ENCODE measurements at places on chromosomes 13 and 19.

GRCh38 chr13:77042566-77043177 is 15.7 kb upstream of the FBXL3 start:
- DNase-seq = peak; percentile 16

- no peak for DNase-seq
Observed at GRCh38 chr13:96417939-96418685, 328.2 kb downstream of the HS6ST3 start.

DNA sequence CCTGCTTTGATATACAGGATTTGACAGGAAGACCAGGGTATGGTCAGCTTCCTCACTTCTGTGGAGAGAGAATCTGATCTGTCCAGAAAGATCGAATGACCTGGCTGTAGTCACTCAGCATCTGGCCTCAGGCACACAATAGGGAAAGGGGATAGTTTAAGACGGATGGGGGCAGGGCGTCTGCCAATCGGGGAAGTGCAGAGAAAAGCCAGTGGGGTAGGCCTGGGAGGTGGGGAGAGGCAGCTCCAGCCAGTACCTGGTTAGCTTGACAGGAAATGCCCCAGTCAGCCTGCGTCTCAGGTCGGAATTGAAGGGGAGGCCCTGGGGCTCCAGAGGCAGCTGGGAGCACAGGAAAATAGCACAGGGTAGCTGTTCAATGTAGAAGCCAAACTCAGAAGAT is 12.4 kb downstream of the ZNF444 start:
- DNase-seq = no peak

GRCh38 chr13:111536075-111536642 is 215.7 kb downstream of the TEX29 start:
- DNase-seq = no peak

- DNase-seq = peak; percentile 81
Observed at GRCh38 chr19:45179072-45179891, 698 bp downstream of the BLOC1S3 start.

DNA sequence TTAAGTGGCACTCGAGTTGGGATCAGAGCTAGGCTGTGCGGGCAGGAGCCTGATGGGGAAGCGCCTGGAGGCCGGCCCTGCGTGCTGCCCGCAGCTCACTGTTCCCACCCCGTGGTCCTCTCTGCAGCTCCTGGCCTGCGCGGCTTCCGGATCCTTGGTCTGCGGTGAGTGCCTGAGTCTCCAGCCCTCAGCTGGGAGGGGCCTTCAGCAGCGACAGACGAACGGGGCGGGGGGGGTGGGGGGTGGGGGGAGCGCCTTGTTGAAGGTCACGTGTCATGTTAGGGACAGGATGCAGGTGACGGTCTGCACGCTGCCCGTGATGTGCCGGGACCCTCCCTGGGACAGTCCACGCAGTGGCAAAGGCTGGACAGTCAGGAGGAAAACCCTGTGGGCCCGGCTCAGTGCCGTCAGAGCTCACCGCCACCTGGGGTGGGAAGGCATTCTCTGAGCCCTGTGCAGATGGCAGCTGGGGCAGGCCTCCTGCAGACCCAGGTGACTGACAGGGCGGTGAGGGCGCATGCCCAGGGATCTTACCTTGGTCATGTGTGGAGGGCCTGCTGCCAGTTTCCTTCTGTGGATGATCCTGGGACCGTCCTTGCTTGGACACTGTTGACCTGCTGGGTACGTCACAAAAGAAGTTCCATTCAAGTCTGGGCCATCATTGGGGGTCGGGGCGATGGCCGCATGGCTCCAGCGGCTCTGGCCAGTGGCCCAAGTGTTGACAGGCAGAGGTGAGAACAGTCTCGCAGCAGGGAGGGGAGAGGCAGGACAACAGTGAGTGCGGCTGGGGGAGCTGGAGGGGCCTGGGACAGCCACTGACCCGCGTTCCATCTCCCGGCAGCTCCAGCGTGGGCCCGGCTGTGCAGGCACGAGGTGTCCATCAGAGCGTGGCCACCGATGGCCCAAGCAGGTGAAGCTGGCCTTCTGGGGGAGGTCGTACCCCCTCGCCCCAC is 4.3 kb downstream of the NDUFS7 start:
- no peak for DNase-seq

GRCh38 chr13:110306960-110307766 is at the start of the genes COL4A1 and COL4A2:
Gene COL4A1, minus strand, starts transcription at chr13:110307157. Its CDS starts 130 bp downstream, at chr13:110307027.
Gene COL4A2, plus strand, starts transcription at chr13:110307284. Its CDS starts 620 bp downstream, at chr13:110307904.
- DNase-seq = peak; percentile 83

DNA sequence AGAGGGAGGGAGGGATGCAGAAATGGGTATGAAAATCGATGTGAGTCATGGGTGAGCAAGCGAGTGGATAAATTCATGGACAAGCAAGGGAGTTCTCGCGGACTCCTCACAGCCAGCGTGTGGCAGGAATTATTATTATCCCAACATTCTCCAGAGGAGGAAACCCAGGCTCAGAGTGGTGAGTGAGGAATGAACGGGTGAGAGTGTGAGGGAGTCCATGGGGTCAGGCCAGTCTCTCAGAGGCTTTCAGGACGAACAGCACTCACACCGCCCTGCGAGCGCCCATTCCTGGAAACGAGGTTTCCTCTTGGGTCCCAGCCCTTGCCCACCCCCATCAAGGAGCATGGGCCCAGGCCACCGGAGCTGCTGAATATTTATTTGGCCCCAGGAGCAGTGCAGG is 6.3 kb upstream of the DNAAF3 start:
- DNase-seq = no peak

DNA sequence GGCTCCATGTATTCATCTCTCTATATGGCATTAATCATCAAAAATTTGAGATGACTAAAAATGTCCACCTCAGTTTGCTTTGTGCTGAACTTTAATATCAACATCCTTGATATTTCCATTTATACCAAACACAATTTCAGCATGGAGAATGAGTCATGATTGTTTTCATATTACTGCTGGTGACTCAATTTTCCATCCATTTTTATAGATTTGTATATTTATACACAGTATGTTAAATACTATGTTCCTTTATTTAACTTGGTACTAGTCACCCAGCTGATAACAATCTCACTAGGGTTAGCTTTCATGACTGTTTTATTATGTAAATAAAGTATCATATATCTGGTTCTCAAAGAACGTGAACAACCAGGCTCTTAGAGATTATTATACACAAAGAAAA is 1255.1 kb downstream of the SLITRK1 start:
- DNase-seq = no peak

DNA sequence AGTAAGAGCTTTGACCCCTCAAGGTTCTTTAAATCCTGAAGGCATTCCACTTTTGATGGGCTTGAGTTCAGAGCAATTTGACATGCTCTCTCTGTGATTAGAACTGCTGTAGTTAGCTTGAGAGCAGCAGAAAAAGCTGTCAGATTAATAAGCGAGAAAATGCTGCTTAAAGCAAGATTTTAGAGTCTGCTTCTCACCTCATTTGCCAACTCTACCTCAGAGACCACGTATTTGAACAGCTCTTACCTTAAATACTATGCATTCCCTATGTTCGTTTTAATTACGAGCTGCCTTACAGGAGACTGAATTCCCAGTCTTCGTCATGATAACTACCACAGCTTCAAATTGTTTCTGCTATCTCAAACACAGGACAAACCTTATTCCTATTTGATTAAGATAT is 253.4 kb downstream of the SLITRK6 start:
- no peak for DNase-seq

DNA sequence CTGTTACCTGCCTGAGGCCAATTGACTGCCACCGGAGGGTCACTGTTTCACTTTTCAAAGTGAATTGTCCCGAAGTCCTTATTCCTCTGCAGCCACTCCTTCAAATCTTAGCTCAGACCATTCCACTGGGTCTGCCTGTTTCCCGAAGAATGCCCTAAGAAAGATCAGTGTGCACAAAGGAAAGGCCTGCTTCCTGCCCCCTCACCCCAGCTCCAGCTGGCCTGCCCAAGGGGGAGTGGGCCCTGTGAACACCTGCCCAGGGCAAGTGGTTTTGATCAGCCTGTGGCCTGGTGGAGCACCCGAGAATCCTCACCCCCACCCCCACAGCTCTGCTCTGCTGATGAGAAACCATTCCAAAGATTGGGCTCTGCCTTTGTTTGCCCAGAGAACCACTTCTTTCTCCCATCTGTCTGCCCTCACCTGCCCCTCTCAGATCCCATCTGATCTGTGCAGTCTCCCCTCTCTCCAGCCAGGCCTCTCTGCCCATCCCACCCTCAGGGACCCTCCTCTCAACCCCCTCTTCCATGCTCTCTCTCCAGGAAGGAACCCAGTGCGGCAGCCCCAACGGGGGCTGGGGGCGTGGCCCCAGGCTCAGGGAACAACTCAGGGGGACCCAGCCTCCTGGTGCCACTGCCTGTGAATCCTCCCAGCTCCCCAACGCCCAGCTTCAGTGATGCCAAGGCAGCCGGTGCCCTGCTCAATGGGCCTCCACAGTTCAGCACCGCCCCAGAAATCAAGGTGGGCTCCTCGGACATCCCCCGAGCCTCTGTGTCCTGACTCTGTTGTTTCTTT is 10.3 kb downstream of the LENG1 start:
- no peak for DNase-seq

GRCh38 chr13:59086147-59086546 is 1077.6 kb downstream of the DIAPH3 start:
- no peak for DNase-seq

DNA sequence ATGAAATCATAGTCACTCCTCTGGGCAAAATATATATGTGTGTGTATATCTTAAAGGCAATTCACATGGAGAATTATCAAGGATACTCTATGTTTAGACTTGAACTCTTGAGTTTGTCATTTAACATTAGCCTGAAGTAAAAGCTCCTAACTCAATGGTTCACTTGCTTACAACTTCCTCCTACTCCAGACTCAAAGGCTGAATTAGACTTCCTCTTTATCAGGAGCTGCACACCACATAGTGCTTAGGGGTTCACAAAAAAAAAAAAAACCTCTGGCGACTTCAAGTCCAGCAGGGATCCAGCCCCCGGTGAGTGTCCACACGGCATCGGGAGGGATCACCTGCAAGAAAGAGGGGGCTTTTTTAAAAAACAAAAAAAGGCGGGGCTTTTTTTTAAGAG is 68.2 kb upstream of the LSM14A start:
- DNase-seq = no peak

GRCh38 chr19:8150178-8150865 is 930 bp upstream of the FBN3 start:
- DNase-seq = no peak

DNA sequence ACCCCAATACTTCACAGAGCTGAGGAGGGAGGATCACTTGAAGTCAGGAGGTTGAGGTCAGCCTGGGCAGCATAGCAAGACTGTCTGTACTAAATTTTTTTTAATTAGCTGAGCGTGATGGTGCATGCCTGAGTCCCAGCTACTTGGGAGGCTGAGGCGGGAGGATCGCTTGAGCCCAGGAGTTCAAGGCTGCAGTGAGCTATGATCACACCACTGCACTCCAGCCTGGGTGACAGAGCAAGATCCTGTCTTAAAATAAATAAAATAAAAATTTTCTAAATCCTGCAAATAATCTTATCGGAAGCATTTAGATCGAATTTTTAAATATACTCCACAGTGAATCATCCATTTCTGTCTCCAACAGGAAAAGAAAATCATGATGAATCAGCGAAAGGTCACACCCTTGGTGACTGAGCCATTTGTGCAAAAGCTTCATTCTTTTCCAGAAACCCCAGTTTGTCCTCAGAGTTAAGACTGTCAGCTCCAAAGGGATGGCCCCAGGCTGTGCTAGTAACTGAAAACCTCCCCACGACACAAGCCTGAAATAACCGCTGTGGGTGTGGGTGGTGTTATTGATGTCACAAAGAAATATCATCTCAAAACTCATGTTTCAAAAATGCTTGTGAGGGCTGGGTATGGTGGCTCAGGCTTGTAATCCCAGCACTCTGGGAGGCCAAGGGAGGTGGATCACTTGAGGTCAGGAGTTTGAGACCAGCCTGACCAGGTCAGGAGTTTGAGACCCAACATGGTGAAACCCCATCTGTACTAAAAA is 167.6 kb downstream of the PTPRS start:
- DNase-seq = peak; percentile 49

DNA sequence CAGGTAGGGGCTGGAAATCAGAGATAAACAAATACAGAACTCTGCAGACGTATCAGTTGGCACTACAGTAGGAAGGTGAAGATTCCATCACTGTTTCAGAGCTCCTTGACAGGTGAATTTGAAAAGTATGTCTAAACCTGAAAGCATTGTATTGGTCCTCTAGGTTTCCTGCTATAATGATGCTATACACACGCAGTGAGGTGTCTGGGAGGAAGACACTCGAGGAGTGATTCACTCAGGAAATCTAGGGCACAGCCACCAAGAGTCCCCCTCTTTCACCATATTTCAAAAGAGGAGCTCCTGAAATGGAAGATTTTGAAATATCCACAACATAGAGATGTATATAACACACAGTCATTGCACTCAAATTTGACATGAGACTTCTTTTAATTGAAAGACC is 331.0 kb upstream of the DACH1 start:
- no peak for DNase-seq

- no peak for DNase-seq
Observed at GRCh38 chr13:36293497-36293896, 4.1 kb downstream of the CCDC169 start.

- peak; percentile 46 for DNase-seq
Observed at GRCh38 chr19:16899566-16900075, 10.8 kb downstream of the F2RL3 start.

- no peak for DNase-seq
Observed at GRCh38 chr13:24133021-24133795, 27.3 kb upstream of the SPATA13 start.

DNA sequence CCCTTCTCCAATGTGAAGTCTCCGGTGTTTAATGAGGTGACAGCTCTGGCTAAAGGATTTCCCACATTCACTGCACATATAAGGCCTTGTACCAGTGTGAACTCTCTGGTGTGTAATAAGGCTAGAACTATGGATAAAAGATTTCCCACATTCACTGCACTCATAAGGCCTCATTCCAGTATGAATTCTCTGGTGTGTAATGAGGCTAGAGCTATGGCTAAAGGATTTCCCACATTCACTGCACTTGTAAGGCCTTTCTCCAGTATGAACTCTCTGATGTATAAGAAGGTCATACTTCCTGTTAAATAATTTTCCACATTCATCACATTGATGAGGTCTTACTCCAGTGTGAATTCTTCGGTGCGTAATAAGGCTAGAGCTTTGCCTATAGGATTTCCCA is 5.9 kb downstream of the ZNF256 start:
- DNase-seq = no peak

DNA sequence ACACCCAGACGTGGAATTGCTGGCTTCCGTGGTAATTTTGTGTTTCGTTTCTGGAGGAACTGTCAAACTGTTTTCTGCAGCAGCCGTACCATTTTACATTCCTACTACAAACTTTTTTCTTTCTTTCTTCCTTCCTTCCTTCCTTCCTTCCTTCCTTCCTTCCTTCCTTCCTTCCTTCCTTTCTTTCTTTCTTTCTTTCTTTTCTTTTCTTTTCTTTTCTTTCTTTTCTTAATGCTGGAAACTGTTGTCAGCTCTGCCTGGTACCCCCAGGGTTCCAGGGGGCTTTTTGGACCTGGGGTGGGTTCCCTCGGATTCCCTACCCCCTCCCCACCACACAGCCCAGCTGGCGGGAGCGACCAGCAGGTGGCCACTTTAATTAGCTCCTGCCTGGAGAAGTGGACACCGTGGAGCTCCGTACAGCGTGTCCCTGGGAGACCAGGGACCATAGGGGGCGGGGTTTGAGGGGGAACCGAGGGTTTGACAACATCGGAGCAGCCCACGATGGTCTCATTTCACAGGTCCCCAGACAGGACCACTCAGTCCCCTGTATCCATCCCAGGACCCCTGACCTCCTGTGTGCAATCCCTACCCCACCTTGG is 24.4 kb downstream of the CELF5 start:
- DNase-seq = no peak
